BE2C (cell line): ENCODE measurements at places on chromosomes 13 and 19.

- no peak for DNase-seq
Measured at GRCh38 chr13:51500687-51501086, 47.9 kb upstream of the INTS6 start.

GRCh38 chr19:46552891-46553290 lies 48.2 kb upstream of the CALM3 start:
- DNase-seq = no peak

GRCh38 chr13:83692800-83693199 lies 189.5 kb downstream of the SLITRK1 start:
- no peak for DNase-seq

DNA sequence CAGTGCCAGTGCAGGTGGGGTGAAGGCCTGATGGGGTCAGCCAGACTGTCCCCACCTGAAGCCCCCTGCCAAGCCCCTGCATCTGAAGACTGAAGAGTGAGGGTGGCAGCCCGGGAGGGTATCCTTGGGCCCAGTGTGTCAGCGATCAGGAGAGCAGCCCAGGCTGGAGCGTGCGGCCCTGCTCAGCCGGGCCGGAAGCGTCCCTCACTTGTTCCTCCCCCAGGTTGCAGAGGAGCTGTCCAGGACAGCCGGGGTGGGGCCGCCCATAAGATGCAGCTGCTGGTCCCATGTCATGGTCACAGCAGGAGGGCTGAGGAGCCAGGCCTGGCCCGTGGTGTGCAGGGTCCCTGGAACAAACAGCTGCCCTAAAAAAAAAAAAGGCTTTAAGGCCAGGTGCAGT lies 55.4 kb downstream of the KDM4B start:
- no peak for DNase-seq

DNA sequence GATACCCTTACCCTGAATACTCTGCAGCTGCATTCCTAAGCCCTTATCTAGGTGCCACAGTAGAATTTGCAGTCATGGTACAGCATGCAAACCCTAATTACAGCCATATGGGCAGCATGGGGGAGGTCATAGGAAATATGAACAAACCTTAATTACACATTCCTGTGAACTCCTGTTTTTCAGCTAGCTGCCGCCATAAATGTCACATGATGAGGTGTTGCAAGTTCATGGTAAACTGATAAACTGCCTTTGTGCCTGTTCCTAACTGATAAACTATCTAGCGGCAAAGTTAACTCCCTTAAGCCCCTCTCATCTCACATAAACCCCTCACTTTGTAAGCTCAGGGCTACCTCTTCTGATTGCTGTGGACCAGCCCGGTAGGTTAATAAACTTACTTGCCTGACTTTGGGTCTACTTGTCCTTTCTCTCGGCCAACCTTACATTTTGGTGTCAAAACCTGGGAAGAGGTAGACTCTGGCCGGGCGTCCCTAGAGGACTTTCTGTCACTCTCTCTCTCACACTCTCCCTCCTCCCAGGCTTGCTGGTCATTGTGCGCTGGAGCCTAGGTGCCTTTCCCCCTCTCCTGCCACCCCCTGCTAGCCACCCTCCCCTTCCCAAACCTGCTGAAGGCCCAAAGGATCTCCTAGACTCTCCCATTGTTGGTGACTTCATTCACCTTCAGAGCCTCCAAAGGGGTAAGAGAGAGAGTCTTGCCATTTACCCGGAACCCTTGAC lies 43.3 kb downstream of the ZNF93 start:
- DNase-seq = no peak

DNA sequence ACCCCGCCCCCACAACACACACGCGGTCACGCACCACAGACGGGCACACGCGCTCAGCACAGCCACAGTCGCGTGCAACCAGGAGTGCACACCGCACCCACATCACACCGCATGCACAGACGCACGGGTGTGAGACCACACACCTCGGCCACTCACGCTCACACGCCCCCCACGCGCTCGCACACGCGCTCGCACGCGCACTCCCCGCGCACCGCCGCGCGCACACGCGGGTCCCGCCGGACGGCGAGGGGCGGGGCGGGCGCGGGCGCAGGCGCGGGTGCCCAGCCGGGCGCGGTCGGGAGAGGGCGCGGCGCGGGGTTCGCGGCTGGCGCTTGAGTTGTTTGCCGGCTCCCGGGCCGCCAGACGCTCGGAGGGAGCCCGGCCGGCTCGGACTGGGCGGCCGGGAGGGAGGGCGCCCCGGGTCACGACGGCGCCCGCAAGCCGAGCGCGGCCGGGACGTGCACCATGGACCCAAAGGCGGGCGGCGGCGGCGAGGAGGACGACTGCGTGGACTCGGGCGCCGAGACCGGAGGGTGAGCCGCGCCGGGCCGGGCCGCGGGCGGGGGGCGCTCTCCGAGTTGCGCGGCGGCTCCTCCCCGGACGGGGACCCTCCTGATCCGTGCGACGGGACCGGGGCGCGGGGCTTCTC lies at the start of gene FAM124A:
TSS of gene FAM124A (plus strand) at position 362 of the 649 bp plus-strand sequence. CDS start at position 466, 104 bp downstream.
- peak; percentile 77 for DNase-seq

DNA sequence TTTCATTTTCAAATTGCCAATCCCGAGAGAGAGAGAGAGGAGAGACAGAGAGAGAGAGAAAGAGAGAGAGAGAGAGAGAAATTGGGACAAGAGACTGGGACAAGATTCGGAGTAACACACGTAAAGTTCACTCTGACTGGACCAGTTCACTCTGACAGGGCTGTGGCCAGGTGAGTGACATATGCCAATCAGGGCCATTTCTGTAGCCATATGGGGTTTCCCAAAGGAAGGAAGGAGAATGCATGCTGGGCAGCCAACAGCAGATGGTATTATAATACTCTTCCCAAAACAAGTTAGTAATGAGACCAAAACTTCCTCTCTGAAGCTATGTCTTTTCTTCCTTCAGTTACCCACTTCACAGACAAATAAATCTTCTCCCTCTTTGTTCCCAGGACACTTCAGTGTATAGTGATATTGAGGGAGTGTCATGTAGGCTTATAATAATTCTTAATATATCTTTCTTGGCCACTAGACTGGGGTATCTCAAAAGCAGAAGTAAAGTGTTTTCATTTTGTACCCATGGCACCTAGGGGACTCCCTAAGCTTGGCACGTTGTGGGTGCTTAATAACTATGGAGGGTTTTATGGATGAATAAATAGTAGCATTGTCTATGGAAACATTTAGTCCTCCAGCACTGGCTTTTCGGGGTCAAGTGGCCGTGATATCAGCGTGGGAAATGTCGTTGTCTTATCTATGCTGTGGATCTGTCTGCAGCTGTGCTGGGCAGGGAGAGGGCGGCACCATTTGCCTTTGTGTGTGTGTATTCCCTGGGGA lies 51.6 kb downstream of the SERP2 start:
- DNase-seq = no peak

GRCh38 chr19:41016488-41017071 lies 25.5 kb downstream of the CYP2B6 start:
- no peak for DNase-seq

DNA sequence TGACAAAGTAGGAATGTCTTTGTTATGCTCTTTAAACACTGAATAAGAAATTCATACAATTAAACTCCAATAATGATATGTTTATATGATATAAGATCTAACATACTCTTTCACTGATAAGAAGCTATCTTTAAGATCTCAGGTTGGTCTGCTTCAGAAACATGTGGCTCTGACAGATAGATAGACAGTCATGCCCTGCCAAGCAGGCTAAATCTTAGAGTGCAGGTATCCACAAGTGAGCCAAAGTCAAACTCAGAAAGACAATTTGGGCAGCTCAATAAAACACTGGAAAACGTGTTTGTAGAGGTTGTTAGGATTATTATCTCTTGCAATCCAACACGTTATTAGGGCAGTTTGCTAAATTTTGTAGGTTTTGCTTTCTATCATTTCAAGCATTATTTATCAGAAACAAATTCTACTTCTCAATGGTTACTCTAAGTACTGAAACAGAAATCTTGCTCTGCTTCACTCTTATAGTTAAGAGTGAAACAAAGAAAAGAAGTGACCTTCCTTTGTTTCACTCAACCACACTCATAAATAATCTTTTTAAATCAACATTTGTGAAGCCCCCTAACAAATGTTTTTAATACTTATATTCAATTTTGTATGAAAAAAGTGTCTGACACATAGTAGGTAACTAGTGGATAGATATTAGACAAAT lies 1255.6 kb downstream of the DIAPH3 start:
- DNase-seq = no peak

DNA sequence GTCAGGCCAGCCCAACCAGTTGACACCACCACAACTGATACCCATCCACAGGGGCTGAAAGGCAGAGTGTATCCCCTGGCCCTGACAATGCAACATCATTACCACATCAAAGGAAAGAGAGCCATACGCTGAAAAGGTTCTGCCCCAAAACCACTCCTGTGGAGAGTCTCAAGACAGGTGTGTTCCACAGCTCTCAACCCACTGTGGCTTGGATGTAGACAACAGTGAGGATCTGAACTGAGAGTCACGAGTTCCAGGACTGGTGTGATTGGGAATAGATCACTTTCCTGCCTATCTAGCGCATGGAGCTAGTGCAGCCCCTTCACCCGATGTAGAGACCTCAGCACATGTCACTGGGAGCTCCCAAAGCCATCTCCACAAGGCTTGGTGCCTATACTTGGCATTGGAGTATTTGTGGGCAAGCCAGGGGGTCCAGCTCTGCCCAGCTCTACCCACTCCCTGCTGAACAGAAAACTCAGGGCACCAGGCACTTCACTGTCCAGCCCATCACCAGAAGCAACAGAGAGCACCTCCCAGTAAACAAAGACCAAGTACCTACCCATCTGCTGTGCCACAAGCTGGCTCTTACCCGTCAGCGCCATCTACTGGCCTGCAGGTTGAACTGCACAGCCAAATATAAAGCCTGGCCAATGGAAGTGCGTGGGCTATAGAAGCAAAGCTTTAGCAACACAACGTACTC lies 579.5 kb downstream of the UQCRFS1 start:
- DNase-seq = peak; percentile 21

DNA sequence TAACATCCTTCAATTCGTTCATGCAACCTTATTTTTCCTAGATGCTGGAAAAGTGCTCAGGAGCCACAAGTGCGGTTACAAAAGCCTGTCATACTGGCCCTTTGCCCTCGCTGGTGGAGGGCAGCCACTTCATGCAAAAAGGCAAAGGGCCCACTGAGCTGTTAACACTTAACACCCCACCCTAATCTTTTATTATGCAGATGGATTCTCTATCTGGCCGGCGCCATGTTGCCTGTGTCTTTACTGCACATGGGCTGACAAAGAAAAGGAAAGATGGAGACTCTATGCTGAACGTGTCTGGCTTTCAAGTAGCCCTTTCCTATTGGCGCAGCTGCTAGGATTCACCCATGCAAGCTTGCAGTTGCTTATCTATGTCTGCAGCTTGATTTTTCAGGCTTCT lies 10.8 kb downstream of the OR7D2 start:
- DNase-seq = no peak

DNA sequence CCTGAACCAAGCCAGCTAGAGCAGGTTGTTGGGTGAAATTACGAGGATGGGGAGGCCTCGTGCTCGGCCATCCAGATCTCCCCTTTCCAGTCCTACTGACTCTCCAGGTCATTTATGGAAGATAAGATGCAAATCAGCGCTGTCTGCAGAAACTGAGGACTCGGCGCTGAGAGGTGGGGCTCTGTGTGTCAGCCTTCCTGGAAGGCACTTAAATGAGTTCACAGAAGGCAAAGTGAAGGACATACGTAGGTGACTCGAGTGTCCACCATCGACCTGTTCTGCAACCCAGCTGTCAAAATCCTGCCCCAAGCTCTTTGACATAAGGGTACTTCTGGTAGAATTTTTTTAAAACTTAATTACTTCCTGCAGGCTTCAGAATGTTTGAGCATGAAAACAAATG lies 86.4 kb downstream of the RAB20 start:
- DNase-seq = no peak

GRCh38 chr13:78372581-78372980 lies 230.8 kb downstream of the POU4F1 start:
- DNase-seq = no peak

GRCh38 chr13:103895835-103896531 lies 829.8 kb upstream of the SLC10A2 start:
- DNase-seq = no peak

DNA sequence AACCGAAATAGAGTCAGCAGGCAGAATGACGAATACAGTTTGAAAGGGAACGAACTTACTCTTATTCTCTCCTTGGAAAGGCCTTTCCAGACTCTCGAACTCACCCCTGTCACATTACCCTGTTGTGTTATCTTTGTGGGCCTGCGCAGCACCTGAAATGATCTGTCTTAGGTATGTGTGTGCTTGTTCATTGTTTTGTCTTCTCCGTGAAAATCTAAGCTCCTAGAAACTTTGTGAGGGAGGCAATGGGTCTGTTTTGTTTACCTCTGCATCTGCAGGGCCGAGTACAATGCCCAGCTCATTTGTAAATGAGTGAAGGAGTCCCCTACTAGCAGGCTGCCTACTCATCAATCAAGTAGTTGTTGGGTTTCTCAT lies 19.6 kb downstream of the HMGB1 start:
- DNase-seq = no peak

- DNase-seq = no peak
Measured at GRCh38 chr19:58428617-58429016, 11.3 kb downstream of the ZNF132 start.

GRCh38 chr19:24029941-24030636 lies 56.9 kb upstream of the ZNF254 start:
- no peak for DNase-seq

DNA sequence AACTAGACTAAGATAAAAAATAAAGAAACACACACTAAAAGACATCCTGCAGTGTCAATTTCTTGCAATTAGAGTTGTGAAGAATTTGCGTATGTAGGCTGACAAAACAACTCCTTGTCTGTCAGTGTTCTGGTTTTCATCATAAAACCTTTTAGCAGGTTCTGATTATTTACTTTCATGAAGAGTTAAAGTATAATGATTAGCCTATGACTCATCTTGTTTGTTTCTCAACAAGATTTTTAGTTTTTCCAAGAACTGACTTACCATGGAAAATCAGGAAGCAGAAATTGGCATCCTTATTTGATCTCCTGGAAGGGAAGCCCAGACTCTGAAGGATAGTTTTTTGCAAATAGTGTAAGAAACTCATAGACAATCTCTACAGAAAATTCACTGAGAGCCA lies 848.7 kb upstream of the PCDH9 start:
- DNase-seq = no peak

DNA sequence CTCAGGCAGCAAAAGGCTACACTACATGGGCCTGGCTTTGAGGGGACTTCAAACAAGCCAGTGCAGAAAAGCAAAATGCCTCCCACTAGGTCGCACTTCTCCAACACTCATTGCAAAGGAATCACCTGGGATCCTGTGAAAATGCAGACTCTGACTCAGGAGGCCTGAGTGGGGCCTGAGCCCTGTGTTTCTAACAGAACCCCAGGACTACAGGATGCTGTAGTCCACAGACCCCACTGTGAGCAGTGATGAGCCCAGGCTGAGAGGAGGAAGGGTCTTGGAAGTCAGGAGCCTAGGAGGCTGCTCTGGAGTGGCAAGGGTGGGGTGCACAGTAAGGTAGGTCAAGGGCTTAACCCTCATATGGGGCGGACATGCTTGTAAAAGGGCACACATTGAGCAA lies 46.7 kb upstream of the SERP2 start:
- no peak for DNase-seq

- DNase-seq = no peak
Measured at GRCh38 chr19:35556846-35557538, 6.5 kb downstream of the ATP4A start.

DNA sequence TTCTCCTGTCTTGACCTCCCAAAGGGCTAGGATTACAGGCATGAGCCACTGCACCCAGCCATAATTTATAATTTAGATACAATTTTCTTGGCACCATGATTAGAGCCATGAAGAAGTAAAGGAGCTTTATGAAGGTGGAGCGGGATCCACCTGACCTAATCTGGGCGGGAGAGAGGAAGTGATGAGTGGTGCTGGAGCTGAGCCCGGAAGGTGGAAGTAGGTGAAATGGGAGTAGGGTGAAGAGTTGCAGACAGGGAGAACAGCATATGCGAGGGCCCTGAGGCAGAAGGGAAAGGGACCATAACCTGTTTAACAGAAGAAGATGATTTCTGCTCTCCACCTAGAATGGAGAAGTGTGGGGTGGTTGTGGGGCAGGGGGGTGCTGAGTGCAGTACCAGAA lies 4.2 kb downstream of the BLOC1S3 start:
- DNase-seq = no peak
